ENCODE measurements at places on chromosomes 4 and X. TPM values are rescaled to one million over a fixed set of nuclear protein-coding genes. Genes with fewer than 3 reads are reported as not detected.

GRCh38 chrX:26788402-26788998 lies 572.5 kb downstream of the MAGEB5 start:
- no peaks in the 10 kb centered on the region for H3K4me1 ChIP-seq
- H3K36me3 ChIP-seq, result no peaks in the 10 kb centered on the region
- H3K27ac ChIP-seq, result no peak overlapping the region

DNA sequence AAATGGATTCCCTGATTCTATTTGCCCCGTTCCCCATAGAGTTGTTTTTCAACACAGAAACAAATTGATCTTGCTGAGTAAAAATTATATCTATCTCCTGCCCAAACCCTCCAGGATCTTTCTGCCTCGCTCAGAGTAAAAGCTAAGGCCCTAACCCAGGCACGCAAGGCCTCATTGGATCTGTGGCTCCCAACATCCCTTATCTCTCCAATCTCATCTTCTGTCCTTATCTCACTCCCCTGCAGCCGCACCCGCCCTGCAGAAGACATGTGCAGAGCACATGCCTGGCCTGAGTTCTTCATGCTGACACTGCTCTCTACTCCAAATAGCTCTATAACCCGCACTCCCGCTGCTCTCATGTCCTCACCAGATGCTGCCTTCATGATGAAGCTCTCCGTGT lies 543.8 kb upstream of the ZFP42 start:
- no peak overlapping the region for H3K27ac ChIP-seq
- no peaks in the 10 kb centered on the region for H3K27me3 ChIP-seq
- H3K4me1 ChIP-seq, result no peaks in the 10 kb centered on the region
- no peak for DNase-seq

Gene MAP3K15
- total RNA-seq, result 1.2 TPM

Gene HOPX
- 1.7 TPM for total RNA-seq
